Keratinocyte (primary cell): ENCODE measurements at places on chromosomes 1 and 21.
A peak's percentile ranks its signal among the peaks of the same experiment; 100 is the strongest.

- no peak overlapping the region for H3K4me3 ChIP-seq
- no peak overlapping the region for H3K27ac ChIP-seq
- no peaks in the 10 kb centered on the region for H3K27me3 ChIP-seq
- H3K36me3 ChIP-seq, result peaks cover 4% of the 10 kb centered on the region
- no peaks in the 10 kb centered on the region for H3K4me1 ChIP-seq
Measured at GRCh38 chr1:21114431-21114830, 62.3 kb downstream of the EIF4G3 start.

DNA sequence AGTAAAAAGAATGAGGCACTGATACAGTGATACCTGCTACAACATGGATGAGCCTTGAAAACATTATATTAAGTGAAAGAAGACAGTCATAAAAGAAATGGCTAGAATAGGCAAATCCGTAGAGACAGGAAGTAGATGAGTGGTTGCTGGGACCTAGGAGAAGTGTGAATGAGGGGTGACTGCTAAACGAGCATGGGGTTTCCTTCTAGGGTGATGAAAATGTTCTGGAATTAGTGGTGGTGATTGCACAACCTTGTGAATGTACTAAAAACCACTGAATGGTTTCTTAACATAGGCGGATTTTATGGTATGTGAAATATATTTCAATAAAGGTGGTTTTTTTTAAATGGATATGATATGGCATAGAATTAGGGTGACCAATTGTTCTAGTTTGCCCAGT is 12.6 kb upstream of the SERINC2 start:
- no peak for DNase-seq
- no peaks in the 10 kb centered on the region for H3K36me3 ChIP-seq
- H3K27ac ChIP-seq, result no peak overlapping the region
- no peak overlapping the region for H3K4me3 ChIP-seq

- H3K4me3 ChIP-seq, result no peak overlapping the region
- no peaks in the 10 kb centered on the region for H3K4me1 ChIP-seq
- no peak overlapping the region for H3K27ac ChIP-seq
- no peak for DNase-seq
- no peaks in the 10 kb centered on the region for H3K27me3 ChIP-seq
- peaks cover 52% of the 10 kb centered on the region for H3K36me3 ChIP-seq
Measured at GRCh38 chr1:154598871-154599635, 8.9 kb downstream of the ADAR start.

DNA sequence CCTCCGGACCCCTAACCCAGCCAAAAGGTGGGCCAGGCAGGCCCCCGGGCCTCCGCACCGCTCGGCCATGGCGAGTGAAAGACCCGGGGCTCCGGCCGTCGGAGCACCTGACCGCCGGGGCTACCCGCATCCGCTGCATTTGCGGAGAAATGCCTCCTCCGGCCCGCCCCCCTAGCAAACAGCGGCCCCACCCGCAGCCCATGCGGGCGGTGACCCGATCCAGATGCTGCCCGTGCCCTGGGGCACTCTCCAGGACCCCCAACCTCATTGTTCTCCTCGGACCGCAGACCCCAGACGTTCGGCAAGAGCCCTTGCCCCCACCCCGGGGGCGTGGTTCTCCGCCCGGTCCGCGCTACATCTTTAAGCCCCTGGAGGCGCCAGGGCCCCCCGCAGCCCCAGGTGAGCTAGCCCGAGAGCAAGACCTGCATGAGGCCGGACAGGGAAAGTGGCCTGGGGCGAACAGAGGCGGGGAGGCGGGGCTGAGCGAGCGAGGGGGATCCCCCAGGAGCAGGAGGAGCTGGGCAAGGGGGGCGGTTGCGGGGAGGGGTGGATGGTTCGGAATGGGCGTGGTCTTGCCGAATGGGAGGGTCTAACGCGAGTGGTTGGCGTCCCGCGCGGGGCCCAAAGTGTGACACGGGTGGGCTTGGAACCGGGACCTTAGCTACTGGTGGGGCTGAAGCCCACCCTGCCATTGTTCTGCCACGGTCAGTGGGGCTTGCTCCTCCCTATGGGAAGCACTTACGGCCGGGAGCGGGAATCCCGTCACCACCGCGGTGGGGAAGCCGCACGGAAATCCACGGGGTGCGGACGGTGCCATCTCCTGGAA is 6.3 kb upstream of the CRYBG2 start:
- no peak for DNase-seq
- H3K27ac ChIP-seq, result no peak overlapping the region
- H3K27me3 ChIP-seq, result peaks cover 3% of the 10 kb centered on the region
- no peak overlapping the region for H3K4me3 ChIP-seq
- peaks cover 34% of the 10 kb centered on the region for H3K4me1 ChIP-seq
- H3K36me3 ChIP-seq, result no peaks in the 10 kb centered on the region

- no peak overlapping the region for H3K4me3 ChIP-seq
- no peak for DNase-seq
- H3K4me1 ChIP-seq, result peaks cover 24% of the 10 kb centered on the region
- H3K36me3 ChIP-seq, result peaks cover 11% of the 10 kb centered on the region
- H3K27me3 ChIP-seq, result no peaks in the 10 kb centered on the region
- no peak overlapping the region for H3K27ac ChIP-seq
Measured at GRCh38 chr21:39345440-39345839, 3.4 kb downstream of the HMGN1 start.

DNA sequence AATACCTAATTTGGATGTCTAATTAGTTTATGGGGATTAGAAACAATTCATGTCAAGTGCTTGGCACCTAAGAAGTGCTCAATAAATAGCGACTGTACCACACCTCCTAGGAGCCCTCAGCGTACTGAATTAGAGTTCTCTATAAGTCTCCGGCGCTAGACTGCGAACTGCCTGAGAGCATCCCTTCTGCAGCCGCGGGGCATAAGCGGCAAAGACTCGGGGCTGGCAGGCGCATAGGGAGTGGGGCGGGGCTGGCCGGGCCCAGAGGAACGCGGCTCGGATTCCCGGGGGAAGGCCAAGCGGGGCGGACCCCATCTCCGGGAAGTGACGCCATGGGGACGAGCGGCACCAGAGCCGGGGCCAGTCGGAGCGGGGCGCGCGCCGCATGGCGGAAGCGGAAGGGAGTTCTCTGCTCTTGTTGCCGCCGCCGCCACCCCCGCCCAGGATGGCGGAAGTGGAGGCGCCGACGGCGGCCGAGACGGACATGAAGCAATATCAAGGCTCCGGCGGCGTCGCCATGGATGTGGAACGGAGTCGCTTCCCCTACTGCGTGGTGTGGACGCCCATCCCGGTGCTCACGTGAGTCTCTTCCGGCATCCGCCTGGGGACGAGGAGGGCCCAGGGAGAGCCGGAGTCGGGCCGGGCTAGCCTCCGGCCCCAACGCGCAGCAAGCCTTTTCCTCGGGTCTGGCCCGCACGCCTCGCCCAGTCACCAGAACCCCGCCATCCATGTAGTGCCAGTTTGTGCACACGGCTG is at the start of gene TMEM222:
TMEM222 (plus strand) TSS at position 351 of the 756 bp plus-strand sequence; CDS start at position 386, 35 bp downstream.
- H3K4me1 ChIP-seq, result peaks cover 12% of the 10 kb centered on the region
- peak within 1 kb of the TSS; percentile 100 for H3K4me3 ChIP-seq
- DNase-seq, result peak; percentile 76
- H3K36me3 ChIP-seq, result peaks cover 5% of the 10 kb centered on the region
- H3K27ac ChIP-seq, result peak within 1 kb of the TSS; percentile 91
- no peaks in the 10 kb centered on the region for H3K27me3 ChIP-seq

DNA sequence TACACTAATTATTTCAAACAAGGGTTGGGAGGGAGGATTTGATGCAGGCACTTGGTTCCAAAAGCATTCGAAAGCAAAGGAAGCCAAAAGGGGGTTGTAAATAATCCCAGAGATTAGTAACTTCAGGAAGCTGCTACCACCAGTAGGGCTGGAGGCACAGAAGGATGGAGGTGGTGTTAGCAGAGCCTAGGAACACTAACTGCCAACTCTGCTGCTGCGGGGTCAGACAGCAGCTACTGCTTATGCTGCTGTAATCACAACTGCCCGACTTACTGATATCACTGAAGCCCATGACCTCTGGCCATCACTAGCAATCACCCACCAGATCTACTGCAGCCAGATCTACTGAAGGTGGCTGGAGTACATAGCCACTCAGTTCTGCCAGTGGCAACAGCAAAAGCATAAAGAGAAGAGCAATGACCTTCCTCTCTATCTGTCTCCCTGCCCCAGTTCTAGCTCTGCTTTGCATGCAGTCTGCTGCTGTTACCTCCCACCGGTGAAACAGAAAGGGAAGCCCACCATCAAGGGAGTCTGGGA is 408.5 kb downstream of the PLPP3 start:
- no peaks in the 10 kb centered on the region for H3K27me3 ChIP-seq
- H3K4me3 ChIP-seq, result no peak overlapping the region
- H3K36me3 ChIP-seq, result no peaks in the 10 kb centered on the region

- H3K27ac ChIP-seq, result no peak overlapping the region
- H3K36me3 ChIP-seq, result no peaks in the 10 kb centered on the region
- no peak for DNase-seq
- no peak overlapping the region for H3K4me3 ChIP-seq
Measured at GRCh38 chr1:44417351-44418021, 12.4 kb downstream of the RNF220 start.

DNA sequence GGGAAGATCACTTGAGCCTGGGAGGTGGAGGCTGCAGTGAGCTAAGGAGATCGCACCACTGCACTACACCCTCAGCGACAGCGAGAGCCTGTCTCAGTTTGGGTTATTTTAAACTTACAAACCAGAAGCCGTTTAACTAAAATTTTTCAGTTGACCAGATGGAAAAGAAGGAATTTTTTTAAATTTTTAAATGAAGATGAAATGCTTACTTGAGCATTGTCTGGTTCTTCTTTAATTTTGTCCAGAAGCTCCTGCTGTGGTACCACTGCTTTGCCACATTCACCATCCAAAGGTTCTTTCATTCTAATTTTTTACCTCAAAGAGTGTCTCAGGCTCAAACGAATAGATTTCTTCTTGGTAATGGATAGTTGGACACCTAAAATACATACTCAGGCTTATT is 1.4 kb downstream of the ZMYM6 start:
- no peak for DNase-seq
- peak overlapping the region; percentile 98 for H3K27ac ChIP-seq
- H3K4me3 ChIP-seq, result peak overlapping the region; percentile 98
- H3K36me3 ChIP-seq, result peaks cover 3% of the 10 kb centered on the region
- peaks cover 6% of the 10 kb centered on the region for H3K4me1 ChIP-seq
- no peaks in the 10 kb centered on the region for H3K27me3 ChIP-seq

- no peaks in the 10 kb centered on the region for H3K4me1 ChIP-seq
- H3K4me3 ChIP-seq, result no peak overlapping the region
- DNase-seq, result no peak
- H3K36me3 ChIP-seq, result no peaks in the 10 kb centered on the region
- no peaks in the 10 kb centered on the region for H3K27me3 ChIP-seq
- no peak overlapping the region for H3K27ac ChIP-seq
Measured at GRCh38 chr1:107895403-107896191, 69.4 kb downstream of the VAV3 start.

GRCh38 chr1:58780411-58780810 is 3.4 kb downstream of the JUN start:
- peak overlapping the region; percentile 90 for H3K27ac ChIP-seq
- DNase-seq, result no peak
- no peaks in the 10 kb centered on the region for H3K27me3 ChIP-seq
- H3K4me3 ChIP-seq, result peak overlapping the region; percentile 91
- peaks cover 3% of the 10 kb centered on the region for H3K36me3 ChIP-seq

DNA sequence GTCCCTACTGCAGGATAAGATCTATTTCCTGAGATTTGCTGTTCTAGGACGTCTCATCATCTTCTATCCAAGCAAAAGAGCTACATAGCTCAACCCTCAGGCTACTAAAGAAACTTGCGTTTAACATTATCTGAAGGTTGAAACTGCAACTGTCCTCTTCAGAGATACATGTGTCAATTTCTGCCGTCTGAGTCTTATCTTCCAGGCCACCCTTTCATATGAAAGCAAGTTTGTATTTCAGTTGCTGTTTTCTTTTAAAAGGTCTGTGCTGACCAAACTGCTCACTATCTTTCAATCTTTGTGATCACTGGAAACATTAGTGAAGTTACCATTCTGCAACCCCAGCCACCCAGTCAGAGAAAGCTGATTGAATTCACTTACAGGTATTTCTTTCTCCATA is 108.6 kb upstream of the RAB3GAP2 start:
- no peak overlapping the region for H3K4me3 ChIP-seq
- H3K36me3 ChIP-seq, result no peaks in the 10 kb centered on the region
- DNase-seq, result no peak
- no peak overlapping the region for H3K27ac ChIP-seq
- H3K4me1 ChIP-seq, result no peaks in the 10 kb centered on the region

GRCh38 chr1:38076455-38076854 is 29.9 kb upstream of the POU3F1 start:
- no peak for DNase-seq
- peaks cover 19% of the 10 kb centered on the region for H3K4me1 ChIP-seq
- H3K36me3 ChIP-seq, result no peaks in the 10 kb centered on the region

- no peak for DNase-seq
- H3K27ac ChIP-seq, result no peak overlapping the region
- no peaks in the 10 kb centered on the region for H3K4me1 ChIP-seq
- H3K4me3 ChIP-seq, result no peak overlapping the region
- peaks cover 18% of the 10 kb centered on the region for H3K27me3 ChIP-seq
Measured at GRCh38 chr1:203447151-203447550, 28.5 kb upstream of the PRELP start.

- no peaks in the 10 kb centered on the region for H3K36me3 ChIP-seq
- peaks cover 27% of the 10 kb centered on the region for H3K27me3 ChIP-seq
- H3K27ac ChIP-seq, result no peak overlapping the region
- H3K4me3 ChIP-seq, result no peak overlapping the region
- DNase-seq, result no peak
- no peaks in the 10 kb centered on the region for H3K4me1 ChIP-seq
Measured at GRCh38 chr1:201676197-201676596, 137.3 kb downstream of the NAV1 start.

DNA sequence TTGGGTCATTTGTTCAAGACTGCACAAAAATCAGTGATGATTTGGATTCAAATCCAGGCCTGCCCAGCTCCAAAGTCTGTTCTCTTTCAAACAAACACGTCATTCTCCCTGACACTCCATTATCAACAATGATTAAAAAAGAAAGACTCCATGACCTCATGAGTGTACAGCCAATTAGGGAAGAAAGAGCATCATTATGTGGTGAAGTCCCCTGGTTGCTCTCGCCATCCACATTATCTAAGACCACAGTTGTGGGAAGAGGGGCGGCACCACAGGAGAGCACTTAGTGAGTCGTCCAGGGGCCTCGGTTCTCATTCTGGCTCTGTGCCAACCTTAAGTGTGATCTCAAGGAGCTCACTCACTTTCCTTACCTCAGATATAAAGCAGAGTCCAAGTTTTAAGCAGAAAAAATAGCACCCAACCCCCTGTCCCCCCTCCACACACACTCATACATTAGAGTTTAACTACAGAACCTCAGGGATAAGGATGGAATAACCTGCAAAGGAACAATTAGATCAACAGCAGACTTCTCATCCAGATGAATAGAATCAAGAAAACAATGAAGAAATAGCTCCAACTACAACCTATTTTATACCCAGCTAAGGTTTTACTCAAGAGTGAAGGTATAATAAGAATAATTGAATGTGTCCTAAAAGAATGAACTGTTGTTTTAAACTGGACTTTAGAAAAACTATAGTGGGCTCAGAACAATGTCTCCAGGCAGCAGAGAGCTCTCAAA is 47.8 kb downstream of the COL6A1 start:
- H3K4me3 ChIP-seq, result no peak overlapping the region
- no peaks in the 10 kb centered on the region for H3K27me3 ChIP-seq
- no peaks in the 10 kb centered on the region for H3K4me1 ChIP-seq
- DNase-seq, result no peak
